Stimulated activated CD4-positive, alpha-beta T cell treated with anti-CD3 and anti-CD28 coated beads, Interleukin-15, amount 100 ng/mL, for 1 hour (primary cell): ENCODE measurements at places on chromosomes 2 and 18.

DNA sequence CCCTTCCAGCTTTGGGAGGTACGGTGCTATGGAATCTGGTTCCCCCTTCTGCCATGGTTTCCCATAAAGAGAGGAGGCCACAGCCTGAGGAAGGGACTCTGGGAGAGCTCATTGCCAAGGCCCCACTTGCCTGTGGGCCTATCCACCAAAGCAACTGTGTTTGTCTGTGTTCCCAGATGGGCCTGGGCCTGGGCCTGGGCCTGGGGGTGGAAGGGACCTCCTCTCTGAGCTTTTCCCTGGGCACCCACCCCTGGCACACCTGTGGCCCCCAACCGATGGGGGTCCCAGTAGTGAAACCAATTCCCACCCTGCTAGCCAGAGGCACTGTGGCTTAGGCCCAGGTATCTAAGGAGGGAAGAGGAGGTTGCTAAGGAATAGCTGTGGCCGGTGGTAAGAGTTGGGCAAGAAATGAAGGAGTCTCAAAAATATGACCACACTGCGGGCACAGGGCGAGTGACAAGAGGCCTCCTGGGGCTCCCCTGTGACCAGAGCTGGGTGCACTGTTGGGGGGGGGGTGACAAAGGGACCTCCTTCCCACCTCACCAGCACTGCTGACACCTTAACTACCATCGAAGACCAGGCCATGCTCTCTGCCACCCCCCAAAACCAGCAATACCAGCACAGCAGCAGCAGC, 4.9 kb upstream of the DUSP2 start:
- no peak for DNase-seq

GRCh38 chr2:138359532-138359931, 142.0 kb upstream of the SPOPL start:
- no peak for DNase-seq

GRCh38 chr2:55899881-55900280, 23.7 kb downstream of the EFEMP1 start:
- DNase-seq, result no peak

DNA sequence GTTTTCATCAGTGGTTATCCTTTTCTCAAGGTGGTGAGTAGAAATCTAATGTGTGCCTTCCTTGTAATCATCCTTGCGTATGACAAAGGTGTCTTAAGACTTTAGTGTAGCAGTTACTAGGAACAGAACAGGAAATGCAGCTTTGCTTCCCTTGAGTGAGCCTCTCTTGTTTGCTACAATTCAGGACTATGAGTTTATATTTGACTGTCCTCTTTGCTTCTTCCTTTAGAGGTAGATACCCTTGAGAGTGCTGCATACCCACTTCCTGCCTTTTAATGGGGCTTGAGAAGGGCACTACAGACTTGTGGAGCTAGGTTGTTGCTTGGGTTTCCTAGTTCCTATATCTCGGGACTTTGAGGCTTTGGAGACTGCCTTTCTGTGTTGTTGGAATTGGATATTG, 3.8 kb downstream of the KCNJ13 start:
- DNase-seq, result no peak

- DNase-seq, result no peak
Measured at GRCh38 chr18:45662468-45662867, 47.2 kb downstream of the SLC14A2 start.

DNA sequence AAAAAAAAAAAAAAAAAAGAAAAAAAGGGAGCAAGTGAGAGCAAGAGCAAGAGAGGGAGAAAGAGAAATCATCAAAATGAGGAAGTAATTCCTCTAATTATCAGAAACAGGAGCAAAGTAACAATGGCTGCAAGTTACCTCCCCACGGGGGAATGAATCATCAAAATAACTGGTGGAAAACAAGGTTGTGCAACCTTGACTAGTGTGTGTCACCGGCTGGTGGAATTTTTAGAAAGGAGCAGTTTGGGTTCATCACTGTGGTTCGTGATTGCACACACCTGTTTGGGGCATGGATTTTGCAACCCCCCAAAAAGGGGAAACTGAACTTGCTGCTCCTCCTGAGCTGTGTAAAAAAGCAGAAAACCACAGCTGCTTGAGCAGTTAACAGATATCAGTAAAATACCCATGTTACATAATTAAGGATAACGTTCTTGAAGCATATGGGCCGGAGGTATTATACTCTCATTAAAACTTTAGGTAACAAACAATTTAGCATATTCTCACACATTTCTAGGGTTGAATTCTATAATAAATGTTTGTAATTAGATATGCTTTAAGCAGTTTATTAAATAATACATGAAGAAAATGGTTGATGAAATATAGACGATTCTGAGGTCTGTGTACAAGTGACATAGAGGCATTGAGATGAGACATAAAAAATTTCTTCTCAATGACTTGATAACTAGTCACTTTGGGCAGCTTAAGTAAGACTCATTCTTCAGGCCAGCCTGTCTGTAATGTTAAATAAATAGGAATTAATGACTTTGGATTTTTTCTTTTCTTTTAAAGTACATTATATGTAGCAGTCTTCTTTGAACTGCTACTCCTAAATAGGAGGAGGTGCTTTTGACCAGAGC, 184.2 kb upstream of the ZEB2 start:
- no peak for DNase-seq

- DNase-seq, result no peak
Measured at GRCh38 chr2:41123341-41123740, 671.5 kb upstream of the SLC8A1 start.

GRCh38 chr18:3827236-3827845, 377.4 kb downstream of the TGIF1 start:
- no peak for DNase-seq

- no peak for DNase-seq
Measured at GRCh38 chr2:41963661-41964525, 83.9 kb upstream of the PKDCC start.

GRCh38 chr2:71901466-71901865, 246.2 kb downstream of the CYP26B1 start:
- no peak for DNase-seq
